ENCODE measurements at places on chromosomes 5 and 9.

GRCh38 chr5:153039501-153039900 is 451.0 kb upstream of the GRIA1 start:
- DNase-seq, result no peak

- DNase-seq, result no peak
These were observed 194.2 kb downstream of the AGTPBP1 start for GRCh38 chr9:85547599-85547998.

- DNase-seq, result no peak
These were observed 63.1 kb downstream of the NACC2 start for GRCh38 chr9:136031741-136032730.

GRCh38 chr5:155260798-155261197 is 247.2 kb downstream of the KIF4B start:
- peak; percentile 62 for DNase-seq

- DNase-seq, result no peak
These were observed 387.1 kb upstream of the IZUMO3 start for GRCh38 chr9:24932785-24933184.

DNA sequence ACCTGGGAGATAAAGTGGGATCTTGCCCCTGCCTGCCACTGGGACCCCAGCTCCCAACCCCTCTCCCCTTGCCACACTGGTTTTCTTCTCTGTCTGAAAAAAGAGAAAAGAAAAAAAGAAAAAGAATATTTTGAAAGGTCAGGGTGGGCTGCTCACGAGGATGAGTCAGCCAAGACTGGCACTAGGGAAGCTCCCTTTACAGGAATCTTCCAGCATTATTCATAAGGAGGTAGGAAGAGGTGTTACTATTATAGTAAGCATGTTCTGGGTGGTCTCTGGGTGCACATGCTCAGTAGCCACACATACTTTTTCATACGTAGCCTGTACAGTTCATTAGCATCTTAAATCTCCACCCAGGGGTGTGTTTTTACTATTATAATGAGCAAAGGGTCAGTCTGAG is 46.8 kb upstream of the HAND1 start:
- no peak for DNase-seq

DNA sequence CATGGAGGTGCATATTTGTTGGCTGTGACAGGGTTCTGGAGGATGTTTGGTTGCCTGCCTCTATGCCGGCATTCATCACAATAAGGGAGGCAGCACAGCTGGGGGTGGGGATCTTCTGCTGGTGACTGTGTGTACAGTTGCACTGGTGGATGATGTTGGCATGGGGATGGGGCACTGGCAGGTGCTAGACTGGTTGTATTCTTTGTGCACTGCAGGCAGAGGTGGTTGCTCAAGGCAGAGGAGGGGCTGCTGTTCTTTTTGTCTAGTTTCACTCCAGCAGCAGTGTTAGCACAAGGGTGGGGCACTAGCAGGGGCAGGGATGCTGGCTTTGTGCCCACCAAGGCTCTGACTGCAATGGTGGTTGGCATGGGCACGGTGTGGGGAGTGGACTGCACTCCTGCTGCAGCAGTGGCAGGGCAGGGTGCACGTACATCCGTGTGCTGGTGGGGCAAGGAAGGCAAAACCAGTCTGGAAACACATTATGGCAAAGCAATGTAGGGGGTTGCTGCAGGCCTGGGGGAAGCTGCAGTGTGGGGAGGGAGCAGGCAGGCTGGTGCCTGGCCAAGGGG is 69.3 kb downstream of the ISOC1 start:
- DNase-seq, result no peak

DNA sequence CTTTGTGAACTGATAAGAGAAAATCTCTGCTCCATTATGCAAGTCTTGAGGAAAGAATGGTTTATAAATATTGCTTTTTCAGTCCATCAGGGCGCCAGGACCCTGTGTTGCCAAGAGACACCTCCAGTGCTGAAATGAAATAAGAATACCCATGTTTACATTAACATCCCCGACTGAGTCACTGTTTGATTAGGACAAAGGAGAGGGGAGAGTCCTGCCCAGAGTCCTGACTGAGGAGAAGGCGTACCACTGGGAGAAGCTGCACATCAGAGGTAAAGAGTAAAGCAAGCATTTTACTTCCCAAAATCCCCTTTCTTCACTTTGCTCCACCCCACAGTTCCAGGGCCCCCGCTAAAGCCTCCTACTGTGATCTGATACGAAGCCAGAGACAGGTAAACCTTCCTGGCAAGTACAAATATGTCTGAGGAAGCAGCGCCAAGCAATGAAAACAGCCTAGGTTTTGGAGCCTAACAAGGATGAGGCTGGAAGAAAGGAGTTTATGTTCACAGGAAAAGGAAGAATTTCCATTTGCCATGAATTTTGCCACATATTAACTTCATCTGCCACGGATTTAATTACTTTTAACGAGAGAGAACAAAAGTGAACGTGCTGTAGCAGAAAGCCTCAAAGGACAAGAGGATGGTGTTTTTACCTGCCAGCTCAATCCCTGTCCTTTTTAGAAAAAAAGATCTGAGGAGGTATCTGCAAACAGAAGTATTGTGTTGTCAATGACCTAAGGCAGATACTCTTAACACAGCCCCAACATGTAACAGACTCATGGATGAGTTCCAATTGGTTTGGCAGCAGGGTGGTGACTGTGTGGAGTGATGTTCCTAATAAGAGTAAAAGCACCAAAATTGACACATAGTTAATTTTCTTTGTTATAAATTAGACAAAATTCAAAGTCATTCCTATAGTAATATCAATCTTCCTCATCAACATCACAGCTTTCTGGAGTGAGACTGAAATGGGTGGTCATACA is 209.4 kb upstream of the TLE4 start:
- DNase-seq, result no peak

- no peak for DNase-seq
These were observed 30.7 kb downstream of the DHX29 start for GRCh38 chr5:55276771-55277170.

DNA sequence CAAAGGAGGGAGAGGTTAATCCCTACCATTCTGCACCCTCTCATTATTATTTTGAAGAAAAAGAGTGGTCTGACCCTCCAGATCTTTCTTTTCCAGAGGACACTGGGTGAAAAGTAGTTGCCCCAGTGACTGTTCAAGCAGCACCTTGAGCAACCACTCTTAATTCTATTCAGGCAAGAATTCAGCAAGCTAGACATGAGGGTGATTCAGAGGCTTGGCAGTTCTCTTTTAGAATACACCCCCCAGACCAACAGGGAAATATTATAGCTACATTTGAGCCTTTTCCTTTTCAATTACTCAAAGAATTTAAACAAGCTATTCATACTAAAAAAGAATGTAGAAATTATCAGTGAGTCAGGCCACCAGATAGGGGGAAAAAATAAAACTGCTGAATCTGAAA is 178.3 kb downstream of the MRPS30 start:
- no peak for DNase-seq

DNA sequence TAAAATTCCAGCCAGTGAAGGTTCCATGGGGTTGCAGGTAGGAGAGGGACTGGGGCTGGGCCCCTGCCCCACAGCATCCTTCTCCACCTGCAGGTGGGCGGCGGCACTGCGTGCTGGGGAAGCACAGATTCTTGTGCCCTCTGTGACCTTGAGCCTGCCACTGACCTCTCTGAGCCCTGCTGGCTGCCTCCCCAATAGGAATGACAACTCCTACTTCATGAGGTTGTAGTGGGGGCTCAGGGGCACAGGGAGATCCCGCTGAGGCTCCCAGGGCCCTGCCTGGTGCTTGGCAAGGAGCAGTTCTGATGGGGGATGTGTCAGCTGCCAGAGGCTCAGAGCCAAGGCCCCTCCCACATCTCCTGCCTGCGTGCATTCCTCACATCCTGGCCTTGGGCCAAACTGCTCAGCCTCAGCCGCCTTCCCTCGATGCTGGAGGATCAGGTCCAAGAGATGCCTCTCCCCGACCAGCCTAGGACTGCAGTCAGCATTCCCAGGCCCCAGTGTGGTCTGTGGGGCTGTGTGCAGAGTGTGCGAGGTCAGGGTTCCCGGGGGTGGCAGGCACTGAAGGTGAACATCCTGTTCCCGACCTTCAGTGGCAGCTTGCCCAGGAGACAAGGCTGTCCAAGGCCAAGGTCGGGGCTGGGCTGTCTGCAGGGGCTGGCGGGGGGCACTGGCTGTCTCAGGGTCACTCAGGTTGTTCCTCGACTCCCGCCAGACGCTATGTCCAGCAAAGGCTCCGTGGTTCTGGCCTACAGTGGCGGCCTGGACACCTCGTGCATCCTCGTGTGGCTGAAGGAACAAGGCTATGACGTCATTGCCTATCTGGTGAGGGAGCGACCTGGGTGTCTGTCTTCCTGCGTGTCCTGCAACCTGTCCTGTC is 7.0 kb downstream of the ASS1 start:
- peak; percentile 70 for DNase-seq

- no peak for DNase-seq
These were observed 165.5 kb downstream of the RORB start for GRCh38 chr9:74662674-74663073.

DNA sequence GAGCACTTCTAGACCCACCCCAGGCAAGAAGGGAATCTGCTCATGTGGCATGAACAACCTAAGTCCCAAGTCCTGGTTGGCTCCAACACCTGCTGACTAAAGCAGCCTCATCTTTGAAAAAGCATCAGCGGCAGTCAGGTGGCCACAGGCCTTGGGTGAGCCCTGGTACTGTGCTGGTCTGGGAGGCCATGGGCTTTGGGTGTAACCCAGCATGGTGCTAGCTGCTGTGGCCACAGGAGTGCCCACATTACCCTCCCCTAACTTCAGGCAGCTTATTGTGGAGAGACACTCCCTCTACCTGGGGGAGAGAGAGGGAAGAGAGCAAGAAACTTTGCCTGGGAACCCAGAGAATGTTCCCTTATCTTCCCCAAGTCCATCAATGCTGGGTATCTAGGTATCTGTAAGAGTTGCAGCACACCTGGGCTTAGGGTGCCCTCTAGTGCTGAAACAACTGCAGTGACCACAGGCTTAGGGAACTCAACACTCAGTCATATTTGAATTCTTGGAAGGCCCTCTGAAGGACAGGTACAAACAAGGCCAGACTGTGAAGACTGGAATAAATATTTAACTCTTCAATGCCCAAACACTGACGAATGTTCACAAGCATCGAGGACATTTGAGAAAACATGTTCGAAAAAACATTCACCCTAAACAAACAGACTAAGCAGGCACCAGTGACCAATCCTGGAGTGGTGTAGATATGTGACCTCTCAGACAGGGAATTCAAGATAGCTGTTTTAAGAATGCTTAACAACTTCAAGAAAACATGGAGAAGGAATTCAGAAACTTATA is 69.9 kb upstream of the OR2K2 start:
- DNase-seq, result no peak

- no peak for DNase-seq
These were observed 7.1 kb downstream of the PLCXD3 start for GRCh38 chr5:41503310-41503709.

GRCh38 chr5:60701321-60701968 is 1.5 kb upstream of the DEPDC1B start:
- no peak for DNase-seq

DNA sequence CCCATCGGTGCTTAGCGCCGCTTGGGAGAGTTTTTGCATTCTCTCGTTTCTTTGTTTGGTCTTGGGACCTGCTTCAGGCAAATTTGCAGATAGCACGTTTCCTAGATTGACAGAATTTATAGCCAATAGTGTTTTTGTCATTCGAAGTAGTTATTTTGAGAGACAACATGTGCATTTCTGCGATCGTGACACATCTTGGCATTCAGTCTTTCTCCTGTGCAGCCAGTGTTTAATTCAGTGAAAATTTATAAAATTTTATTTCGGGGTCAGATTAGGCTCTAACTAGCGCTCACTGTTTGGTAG is 830 bp downstream of the PRRC1 start:
- peak; percentile 9 for DNase-seq

DNA sequence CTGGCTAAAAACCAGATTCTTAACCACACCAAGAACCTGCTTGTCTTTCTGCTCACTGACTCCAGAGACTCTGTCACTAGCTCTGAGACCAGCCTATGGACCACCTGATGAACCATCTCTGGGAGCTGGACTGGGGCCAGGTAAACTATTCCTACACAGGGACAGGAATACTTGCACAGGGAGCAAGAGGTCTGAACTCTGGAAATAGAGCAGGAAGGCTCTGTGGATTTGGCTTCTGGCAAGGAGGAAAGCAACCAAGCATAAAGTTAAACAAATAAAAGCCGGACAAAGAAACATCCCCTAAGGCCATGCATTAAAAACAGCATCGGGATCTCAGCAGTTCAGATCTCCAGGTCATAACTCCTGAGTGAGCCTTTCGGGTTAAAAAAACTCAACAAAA is 5.6 kb upstream of the SPARC start:
- no peak for DNase-seq

DNA sequence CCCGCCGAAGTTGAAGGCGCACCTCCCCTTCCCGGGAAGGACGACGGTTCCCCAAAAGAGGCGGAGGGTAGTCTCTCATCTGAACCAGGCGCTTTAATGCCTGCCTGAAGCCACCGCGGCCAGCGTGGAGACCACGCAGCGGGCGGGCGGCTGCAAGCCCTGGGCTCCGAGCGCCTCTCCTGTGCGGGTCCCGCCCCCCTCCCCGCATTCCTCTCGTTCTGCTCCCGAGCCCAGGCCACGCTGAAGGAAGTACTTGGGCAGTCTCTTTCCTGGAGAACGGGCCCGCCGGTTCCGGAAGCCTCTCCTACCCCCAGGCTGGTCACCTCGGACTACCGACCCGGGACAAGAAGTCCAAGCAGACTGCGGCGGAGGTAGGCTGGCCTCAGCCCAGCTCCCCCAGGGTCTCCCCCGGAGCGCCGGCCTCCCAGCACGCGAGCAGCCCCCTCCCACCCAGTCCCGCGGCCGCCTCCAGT is 571 bp downstream of the PPIC start:
- DNase-seq, result no peak

GRCh38 chr9:125896404-125896803 is 149.2 kb downstream of the PBX3 start:
- DNase-seq, result no peak

DNA sequence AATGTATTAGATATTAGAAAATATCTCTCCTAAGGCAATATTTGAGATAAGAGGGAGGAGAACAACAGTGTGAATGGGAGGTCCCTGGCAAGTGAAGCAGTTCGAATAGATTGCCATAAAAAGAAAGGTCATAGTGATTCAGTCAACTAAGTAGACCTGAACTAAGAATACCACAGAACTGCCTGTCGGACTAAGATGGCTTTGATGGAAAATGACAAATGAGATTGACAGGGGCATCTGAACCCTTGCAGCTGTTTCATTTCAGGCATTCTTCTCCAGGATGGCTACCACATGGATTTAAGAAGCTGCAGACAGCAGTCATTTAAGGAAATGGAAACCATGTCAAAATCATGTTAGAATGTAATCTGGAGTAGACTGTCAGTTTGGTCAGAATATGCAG is 308.4 kb upstream of the MEF2C start:
- DNase-seq, result no peak

DNA sequence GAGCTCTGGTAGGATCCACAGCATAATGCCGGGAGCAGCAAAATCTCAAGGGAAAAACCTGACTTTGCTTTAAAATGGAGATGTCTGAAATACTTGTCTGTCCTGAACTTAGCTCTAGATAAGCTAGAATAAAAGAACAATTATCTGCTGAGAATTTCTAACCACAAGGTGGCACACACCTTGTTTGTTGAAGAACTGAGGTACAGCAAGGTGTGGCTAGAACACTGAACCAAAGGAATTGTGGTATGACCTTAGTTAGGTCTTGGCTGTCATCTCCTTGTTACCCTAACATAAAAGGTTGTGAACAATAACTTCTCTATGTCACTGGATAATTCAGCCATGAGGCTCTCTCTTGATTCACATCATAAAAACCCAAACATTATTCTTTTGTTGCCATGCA is 72.3 kb upstream of the ANXA1 start:
- DNase-seq, result no peak

GRCh38 chr9:87818308-87818707 is 64.4 kb upstream of the SPATA31E1 start:
- no peak for DNase-seq

Measured in NCI-H1694 treated with DMSO at 0.1 percent for 48 hours (cell line).